Urinary bladder (tissue), 4 donors: ENCODE measurements at places on chromosomes 16 and 17. TPM values are rescaled to one million over a fixed set of nuclear protein-coding genes. Genes with fewer than 3 reads are reported as not detected.

Gene WNT9B
- 0.48 TPM for polyA plus RNA-seq

Gene NOTUM
- 2.5 TPM for polyA plus RNA-seq

DNA sequence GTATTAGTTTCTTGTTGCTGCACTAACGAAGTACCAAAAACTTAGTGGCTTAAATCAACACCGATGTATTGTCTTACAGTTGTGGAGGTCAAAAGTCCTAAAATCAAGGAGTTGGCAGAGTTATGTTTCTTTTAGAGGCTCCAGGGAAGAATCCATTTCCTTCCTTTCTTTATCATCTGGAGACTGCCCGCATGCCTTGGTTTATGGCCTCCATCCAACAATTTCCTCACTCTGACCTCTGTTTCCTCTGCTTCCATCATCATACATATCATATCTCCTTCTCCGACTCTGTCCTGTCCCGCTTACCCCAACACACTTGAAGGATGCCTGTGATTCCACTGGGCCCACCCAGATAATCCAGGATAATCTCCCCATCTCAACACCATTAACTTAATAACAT lies 627.8 kb downstream of the KCNJ2 start:
- no peak for DNase-seq

GRCh38 chr17:55420067-55420775 lies 1.4 kb downstream of the MMD start:
- no peak for DNase-seq
